Endothelial cell of coronary artery (primary cell): ENCODE measurements at places on chromosomes 1 and 21. TPM values are rescaled to one million over a fixed set of nuclear protein-coding genes. Genes with fewer than 3 reads are reported as not detected.

The TADA1 gene
- 8.7 and 8.8 TPM in 2 replicates for total RNA-seq

The C1orf87 gene
- not detected in 2 replicates for total RNA-seq

The RAB25 gene
- total RNA-seq: not detected in 2 replicates

The TMEM61 gene
- not detected in 2 replicates for total RNA-seq

The HSPA6 gene
- total RNA-seq: 0.18 and 0.75 TPM in 2 replicates

The S100A1 gene
- not detected in 2 replicates for total RNA-seq

The WNT2B gene
- total RNA-seq: 1.8 and 8.6 TPM in 2 replicates

The KRTAP7-1 gene
- not detected in 2 replicates for total RNA-seq

The TEDDM1 gene
- not detected in 2 replicates for total RNA-seq

The TRPM2 gene
- total RNA-seq: under 0.01 and 0.18 TPM in 2 replicates

The LAX1 gene
- total RNA-seq: 0.09 TPM in 1 of 2 replicates, not detected in the other

The KRTAP10-2 gene
- total RNA-seq: not detected in 2 replicates

The GSTM1 gene
- 2.7 and 5.4 TPM in 2 replicates for total RNA-seq

The CFAP107 gene
- total RNA-seq: not detected in 2 replicates

The TFF1 gene
- not detected in 2 replicates for total RNA-seq

The AGO4 gene
- total RNA-seq: 14.0 and 17.5 TPM in 2 replicates

The SHE gene
- total RNA-seq: 41.9 and 59.6 TPM in 2 replicates

The MTARC1 gene
- 2.2 and 2.3 TPM in 2 replicates for total RNA-seq

The AMY1B gene
- not detected in 2 replicates for total RNA-seq

The TSPEAR gene
- total RNA-seq: not detected in 2 replicates

The FAM72A gene
- 2.5 and 4.6 TPM in 2 replicates for total RNA-seq

The NHLH1 gene
- under 0.01 TPM in 1 of 2 replicates, not detected in the other for total RNA-seq

The RYR2 gene
- under 0.01 TPM in 1 of 2 replicates, not detected in the other for total RNA-seq
